GM13976 (cell line): ENCODE measurements at places on chromosomes 5 and 9.

DNA sequence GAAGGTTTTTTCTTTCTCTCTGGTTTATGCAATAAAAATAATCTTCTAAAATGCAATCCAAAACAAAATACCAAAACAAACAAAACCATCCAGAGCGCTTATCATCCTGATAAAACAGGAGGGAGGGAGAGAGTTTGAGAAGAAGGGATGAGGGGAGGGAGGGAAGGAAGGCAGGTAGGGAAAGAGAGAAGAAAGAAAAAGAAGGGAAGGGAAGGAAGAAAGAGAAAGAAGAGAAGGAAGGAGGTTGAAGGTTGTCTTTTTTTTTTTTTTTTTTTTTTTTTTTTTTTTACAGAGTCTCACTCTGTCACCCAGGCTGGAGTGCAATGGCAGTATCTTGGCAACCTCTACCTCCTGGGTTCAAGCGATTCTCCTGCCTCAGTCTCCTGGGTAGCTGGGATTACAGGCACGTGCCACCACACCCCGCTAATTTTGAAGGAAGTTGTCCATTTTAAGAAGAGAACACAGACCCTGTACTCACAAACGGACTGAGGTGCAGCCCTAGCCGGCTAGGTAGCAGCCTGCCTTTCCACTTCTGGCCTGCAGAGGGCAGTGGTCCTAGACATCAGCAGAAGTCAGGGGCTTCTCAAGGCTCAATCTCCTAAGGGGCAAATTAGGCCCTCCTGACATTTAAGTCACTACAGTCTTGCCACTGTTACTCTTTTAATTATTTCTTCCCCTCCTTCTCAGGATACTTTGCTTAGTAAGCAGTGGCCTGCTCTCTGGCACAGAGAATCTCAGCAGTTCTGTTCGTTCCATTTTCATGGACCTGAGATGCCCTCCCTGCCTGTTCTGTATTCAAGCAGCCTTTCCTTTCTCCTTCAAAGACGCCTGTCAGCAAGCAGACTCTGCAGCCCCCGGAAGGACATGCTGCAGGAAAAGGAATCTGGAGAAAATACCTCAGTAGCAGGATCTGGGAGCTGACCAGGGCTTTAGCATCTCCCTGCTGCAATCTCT, 76.4 kb downstream of the EPB41L4B start:
- DNase-seq, result peak; percentile 73

DNA sequence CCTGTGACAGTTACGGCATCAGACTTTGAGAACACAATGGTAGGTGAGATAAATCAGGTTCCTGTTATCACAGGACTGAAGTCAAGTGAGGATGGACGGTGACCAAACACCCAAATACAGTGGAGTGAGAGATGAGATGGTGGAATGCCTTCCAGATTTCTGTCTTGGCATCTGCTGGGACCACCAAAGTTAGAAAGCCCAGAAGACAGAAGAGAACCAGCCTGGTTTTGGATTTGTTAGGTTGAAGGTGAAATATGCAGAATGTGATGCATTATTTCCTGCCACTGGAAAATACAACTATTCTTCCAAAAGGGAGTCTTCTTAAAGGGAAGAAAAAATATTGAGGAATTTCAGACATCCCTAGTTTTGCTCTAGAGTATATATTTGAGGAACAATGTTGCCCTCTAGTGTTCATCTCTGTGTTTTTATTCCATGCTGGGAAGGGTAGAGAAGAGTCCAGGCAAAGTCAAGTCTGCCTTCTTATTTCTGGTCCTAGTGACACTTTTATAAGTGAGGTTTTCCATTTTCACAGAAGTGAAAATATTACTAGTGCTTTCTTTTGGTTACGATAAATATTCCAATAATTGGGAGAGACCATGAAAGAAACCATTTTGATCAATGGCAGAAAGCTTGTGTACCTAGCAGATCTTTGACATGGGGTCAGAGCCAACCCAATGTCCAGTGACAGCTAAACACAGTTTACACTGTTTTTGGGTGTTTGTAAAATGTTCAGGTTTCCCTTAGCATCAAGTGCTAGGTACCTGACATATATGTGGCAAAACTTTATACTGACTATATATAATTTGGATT, 142.3 kb upstream of the ANKH start:
- peak; percentile 50 for DNase-seq

DNA sequence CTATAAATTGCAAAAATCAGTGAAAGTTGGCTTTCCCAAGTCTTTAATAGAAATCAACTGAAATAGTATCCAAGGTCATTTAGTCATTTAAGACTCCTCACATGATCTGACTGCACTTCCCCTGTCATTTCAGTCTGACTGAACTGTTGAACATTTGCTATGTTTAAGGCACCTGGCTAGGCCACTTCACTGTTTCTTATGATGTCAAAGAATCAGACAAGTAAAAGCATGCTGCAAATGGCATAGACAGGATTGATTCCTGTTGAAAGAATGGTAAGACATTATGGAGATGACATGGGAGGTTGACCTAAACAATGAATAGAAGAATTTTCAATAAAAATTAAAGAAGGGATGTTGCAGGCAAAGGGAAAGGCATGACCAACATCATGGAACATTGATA, 502.1 kb downstream of the NFIB start:
- no peak for DNase-seq

- no peak for DNase-seq
Observed at GRCh38 chr9:90998573-90998972, 197.0 kb downstream of the SYK start.

GRCh38 chr9:133580419-133580738, 28.8 kb downstream of the FAM163B start:
- no peak for DNase-seq

GRCh38 chr9:125747765-125748445, 732 bp downstream of the PBX3 start:
- peak; percentile 61 for DNase-seq

DNA sequence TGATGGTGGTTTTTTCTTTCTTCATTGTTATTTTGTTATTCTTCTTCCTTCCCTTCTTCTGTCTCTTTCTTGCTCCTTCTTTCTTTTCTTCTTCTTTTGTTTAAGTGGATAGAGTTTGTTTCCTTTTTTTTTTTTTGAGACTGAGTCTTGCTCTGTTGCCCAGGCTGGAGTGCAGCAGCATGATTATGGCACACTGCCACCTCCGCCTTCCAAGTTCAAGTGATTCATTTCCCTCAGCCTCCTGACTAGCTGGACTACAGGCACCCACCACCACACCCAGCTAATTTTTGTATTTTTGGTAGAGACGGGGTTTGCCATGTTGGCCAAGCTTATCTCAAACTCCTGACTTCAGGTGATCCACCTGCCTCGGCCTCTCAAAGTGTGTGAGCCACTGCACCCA, 40.3 kb downstream of the JAK2 start:
- DNase-seq, result no peak
